ENCODE measurements at places on chromosomes 1 and 21.

DNA sequence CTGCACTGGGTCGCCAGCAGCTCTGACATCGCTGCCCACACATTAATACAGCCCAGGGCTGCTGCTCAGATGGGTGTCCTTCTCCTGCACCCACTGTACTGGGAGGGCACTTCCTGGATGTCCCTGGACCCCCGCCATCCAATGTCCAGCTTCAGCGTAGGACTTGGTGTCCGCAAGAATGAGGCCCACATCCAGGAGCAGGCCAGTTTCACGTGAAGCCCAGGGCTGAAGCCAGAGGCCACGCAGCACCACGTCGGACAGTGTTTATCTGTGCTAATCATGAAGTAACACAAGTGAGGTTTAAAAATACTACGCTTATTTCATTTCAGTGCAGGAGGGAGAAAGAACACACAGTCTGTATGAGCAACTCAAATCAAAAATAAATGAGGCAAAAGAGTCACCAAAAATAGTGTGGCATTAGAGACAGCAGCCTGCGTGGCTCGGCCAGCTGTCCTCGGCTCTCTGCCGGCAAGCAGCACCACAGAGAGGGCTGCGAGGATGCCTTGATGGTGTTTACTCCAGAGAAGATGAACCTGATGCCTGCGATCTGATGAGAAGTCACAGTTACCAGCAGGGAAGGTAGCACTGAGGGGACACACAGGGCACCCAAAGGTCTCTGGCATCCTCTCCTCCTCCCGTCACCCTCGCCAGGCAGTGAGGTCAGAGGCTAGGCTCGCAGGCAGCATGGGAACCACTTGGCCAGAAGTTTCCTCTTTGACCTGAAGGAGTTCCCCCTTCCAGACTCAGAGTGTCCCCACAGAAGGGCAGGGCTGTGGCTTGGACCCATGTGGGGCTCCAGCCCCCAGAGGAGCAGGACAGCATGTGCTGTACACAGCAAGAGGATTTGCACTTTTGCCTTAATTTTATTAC, 22.1 kb upstream of the NPHP4 start:
- DNase-seq, result peak; percentile 53

- DNase-seq, result no peak
These were observed 67.9 kb downstream of the SLC44A5 start for GRCh38 chr1:75542818-75543570.

GRCh38 chr21:44903050-44903685, 17.5 kb downstream of the ITGB2 start:
- DNase-seq, result no peak

DNA sequence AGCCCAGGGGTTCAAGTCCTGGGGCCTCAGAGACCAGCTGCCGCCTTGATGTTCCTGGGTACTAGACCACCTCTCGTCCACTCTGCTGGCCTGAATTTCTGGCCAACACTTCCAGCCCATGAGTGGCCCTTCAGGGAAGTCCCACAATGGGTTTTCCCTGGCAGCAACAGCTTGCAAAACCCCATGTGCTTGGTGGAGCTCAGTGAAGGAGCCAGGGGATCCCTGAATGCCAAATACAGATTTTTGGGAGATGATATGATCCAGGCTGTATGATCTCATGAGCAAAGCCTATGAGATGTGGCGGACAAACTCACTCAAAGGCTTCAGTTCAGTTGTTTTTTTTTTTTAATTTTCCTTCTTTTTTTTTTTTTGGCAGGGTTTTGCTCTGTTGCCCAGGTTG, 9.6 kb upstream of the RASSF5 start:
- DNase-seq, result no peak

GRCh38 chr1:167893798-167894197, 20.1 kb downstream of the ADCY10 start:
- DNase-seq, result no peak

DNA sequence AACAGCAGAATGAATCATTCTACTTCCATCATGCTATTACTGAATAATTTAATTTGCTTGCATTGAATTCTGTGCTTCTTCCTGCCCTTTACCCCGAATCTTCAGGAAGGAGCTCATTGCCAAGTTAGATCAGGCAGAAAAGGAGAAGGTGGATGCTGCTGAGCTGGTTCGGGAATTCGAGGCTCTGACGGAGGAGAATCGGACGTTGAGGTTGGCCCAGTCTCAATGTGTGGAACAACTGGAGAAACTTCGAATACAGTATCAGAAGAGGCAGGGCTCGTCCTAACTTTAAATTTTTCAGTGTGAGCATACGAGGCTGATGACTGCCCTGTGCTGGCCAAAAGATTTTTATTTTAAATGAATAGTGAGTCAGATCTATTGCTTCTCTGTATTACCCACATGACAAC, 44.2 kb downstream of the MAP3K7CL start:
- DNase-seq, result no peak

DNA sequence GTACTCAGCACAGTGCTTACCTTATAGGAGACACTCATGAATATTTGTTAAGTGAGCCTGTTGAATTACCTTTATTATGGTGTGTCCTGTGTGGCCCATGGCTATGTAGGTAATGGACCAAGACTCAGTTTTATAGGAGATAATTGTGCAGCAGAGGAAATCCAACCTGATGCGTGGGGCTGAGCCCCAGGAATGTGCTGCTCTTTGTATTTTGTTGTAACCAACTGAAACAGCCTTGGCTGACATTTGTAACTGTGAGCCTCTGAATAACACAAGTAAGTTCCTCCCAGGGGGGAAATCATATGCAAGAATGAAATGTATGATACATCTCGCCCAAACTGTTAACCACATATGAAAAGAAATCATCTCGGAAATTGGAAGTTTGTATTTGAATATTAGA, 364.2 kb upstream of the ZP4 start:
- DNase-seq, result no peak

GRCh38 chr1:247884797-247885413, 10.5 kb upstream of the OR2W3 start:
- no peak for DNase-seq

Measured in testis (tissue), 5 donors.